Activated effector memory CD4-positive, alpha-beta T cell treated with Interleukin-2 at 50 U/mL for 16 hours (primary cell): ENCODE measurements at places on chromosomes 13 and 19.

- DNase-seq: no peak
These were observed 61.0 kb downstream of the EDNRB start for GRCh38 chr13:77857531-77858209.

DNA sequence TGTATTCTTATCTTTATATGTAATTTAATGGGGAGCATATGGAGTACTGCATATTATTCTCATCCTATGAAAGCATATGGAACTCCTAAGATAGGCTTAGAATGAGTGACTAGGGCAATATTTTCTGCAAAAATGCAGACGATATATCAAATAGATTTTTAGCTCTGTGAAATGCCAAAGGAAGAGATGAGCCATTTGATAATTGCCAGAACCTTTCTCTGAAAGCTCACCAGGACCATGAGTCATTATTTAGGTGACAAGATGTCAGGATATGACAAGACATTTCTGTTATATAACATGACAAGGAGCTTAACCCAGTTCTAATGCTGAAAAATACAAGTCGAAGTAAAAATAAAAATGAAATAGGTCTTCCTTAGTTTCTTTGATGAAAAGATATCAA is 145.0 kb downstream of the SLITRK6 start:
- DNase-seq: no peak

DNA sequence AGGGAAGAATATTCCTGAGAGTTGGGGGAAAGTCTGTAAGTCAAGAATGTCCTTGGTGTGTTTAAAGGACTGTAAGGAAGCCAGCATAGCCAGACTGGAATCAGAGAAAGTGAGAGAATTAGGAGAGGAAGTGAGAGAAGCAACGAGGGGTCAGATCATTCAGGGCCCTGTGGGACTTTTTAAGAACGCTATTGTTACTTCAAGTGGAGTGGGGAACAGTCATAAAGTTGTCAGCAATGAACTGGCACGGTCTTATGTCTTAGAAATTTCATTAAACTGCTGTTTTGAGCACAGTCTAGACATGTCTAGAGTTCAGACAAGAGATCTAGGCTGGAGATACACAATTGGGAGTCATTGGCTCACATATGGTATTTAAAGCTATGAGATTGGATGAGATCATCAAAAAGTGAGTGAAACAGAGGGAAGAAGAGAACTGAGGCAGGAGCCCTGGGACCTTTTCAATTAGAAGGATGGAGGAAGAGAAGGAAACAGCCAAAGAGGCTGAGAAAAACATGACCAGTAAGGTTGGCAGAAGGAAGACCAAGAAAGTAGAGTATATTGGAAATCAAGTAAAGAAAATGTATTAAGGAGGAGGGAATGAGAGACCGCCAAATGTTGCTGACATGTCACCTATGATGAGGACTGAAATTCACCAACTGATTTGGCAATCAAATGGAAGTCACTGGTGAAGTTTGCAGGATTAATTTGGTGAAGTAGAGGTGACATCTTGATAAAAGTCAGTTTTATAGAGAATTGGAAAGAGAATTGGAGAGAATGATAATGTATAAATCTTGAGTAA is 263.5 kb downstream of the GPC5 start:
- DNase-seq: no peak

- no peak for DNase-seq
These were observed 45.0 kb upstream of the IL17D start for GRCh38 chr13:20658451-20659040.

- no peak for DNase-seq
These were observed 34.4 kb downstream of the WDFY2 start for GRCh38 chr13:51618626-51619025.

GRCh38 chr13:43389983-43390382 is 366.6 kb downstream of the DNAJC15 start:
- no peak for DNase-seq

DNA sequence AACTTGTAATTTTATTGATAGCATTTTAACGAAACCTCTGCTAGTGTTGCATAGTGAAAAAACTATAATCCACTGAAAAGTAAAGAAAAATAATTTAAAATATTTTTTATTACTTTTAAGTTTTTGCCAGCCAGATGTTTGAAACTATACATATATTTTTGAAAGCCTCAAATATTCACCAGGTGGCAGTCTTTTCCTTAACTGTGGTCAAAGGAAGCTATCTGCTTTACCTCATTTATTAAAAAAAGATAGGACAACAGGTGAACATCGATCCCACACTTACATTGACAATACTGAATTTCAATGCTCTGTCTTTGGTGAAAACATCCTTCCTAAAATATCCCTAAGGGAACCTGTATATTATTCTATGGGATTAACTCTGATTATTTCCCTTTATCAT is 100.5 kb downstream of the TRPC4 start:
- DNase-seq: no peak

- DNase-seq: no peak
These were observed 3.5 kb upstream of the ATP11A start for GRCh38 chr13:112686364-112686763.

GRCh38 chr19:40663695-40664692 is 26.5 kb downstream of the NUMBL start:
- DNase-seq: no peak

DNA sequence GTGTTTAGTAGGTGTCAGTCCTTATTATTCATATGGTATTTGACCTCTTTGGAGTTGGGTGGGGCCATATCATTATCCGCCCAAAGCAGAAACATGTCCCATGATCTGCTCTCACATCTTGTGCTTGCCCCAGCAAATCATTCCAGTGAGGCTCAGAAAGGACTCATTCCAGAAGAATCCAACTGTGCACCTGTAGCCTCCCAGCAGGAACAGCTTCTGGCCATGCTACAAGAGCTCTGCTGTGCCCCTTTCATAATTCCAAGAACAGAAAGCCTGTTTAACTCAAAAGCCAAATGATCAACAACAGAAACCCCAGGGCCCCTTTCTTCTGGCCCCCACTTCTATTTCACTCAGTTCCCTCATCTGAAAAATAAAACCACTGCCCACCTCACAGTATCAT is 673.1 kb downstream of the DIAPH3 start:
- no peak for DNase-seq

- DNase-seq: no peak
These were observed 256 bp downstream of the MICOS13 start for GRCh38 chr19:5680084-5680436.

DNA sequence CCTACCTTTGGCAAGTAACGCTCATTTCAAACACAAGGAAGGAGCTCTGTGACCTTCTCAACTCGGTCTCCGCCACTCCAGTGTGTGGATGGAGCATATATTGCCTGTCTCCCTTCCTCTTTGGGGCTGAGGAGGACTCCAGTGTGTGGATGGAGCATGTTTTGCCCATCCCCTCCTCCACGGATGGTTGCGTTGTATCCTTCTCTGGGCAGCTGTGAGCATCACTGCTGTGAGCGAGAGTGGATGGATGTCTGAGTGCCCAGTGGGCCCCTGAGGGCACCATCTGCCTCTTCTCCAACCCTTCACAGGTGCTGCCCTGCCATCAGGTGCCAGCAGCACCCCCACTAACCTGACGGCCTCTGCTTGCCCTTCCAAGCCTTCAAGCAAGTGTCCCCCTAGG is 186.2 kb downstream of the TEX29 start:
- no peak for DNase-seq

DNA sequence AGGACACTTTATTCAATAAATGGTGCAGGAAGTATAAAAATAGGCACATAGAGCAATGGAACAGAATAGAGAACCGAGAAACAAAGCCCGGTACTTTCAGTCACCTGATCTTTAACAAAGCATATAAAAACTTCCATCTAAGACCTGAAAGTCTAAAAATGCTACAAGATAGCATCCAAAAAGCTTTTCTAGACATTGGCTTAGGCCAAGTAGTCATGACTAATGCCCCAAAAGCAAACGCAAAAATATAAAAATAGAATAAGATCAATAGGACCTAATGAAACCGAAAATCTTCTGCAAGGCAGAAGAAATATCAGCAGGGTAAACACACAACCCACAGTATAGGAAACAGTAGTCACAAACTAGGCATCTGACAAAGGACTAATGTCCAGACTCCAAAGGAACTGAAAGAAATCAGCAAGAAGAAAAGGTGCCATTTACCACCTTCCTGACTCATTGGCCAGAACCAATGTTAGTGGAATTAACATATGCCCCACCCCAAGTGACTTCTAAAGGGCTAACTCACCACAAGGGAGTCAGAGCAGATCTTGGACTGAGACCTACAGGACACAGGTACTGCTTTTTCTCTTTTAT is 40.8 kb upstream of the CEACAM21 start:
- no peak for DNase-seq

DNA sequence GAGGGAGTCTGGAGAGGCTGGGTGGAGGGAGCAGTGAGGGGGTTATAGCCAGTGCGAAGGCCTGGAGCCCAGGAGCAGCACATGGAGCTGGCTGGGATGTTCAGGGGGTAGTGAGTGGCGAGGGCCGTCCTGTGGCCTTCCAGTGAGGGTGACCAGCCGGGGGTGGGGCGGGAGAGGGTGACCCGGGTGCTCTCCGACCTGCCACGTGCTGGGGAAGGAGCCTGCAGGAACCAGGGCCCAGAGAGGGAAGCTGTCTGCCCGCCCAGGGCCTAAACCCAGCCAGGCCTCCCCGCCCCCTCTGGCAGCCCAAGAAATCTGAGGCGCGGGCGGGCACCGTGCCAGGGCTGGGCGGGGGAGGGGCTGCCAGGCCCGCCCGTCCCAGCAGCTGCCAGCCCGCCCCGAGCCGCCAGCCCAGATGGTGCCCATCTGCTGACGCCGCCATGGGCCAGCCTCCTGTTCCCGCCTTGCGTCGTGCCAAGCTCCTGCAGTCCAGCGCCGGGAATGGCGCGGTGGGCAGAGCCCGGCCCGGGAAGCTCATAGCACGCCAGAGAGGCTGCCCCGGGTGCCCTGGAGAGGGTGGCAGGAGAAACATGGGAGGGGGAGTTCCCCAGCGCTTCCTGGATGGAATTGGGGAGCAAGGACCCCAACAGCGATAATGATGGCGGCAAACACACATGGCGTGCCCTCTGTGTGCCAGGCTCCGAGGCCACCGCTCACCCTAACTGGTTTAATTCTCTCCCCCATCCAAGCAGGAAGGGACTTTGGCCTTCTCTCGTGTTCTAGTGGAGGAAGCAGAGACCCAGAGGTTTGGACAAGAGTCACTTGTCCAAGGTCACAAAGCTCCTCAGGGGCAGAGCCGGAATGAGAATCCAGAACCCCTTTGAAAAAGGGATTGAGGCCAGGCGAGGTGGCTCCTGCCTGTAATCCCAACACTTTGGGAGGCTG is 21.5 kb downstream of the NFIC start:
- DNase-seq: no peak

DNA sequence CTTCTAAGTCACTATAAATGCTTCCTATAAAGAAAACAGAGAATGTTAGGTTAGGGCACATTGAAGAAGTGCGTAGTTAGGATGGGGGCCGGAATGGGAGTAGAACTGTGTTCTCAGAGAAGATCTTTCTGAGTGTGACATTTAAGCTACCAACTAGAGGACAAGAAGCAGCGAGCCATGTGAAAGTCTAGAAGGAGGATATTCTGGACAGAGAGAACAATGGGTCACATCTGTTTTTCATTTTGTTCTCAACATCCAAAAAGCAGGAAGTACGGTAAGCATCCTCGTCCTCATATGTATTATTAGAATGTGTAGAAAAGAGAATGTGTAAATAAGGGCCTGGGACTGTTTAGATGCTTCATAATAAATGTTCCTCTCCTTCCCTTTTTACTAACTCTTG is 44.5 kb upstream of the PARP4 start:
- no peak for DNase-seq

- no peak for DNase-seq
These were observed 4.6 kb upstream of the PLAUR start for GRCh38 chr19:43674596-43674995.

DNA sequence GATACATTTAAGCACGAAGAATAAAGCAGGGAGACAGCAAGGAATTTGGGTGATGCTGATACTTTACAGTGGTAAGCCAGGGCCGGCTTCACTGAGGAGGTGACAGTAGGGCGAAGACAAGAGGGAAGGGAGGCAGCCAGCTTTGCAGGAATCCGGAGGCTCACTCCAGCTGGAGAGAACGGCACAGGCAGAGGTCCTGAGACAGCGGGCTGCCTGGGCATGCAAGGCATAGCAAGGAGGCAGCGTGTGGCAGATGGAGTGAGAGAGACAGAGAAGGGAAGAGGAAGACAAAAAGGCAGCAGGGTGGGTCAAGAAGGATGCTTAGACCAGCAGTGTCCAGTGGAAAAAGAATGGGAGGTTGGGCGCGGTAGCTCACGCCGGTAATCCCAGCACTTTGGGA is 83.2 kb upstream of the WASF3 start:
- DNase-seq: no peak

GRCh38 chr19:1663852-1664251 is 11.4 kb upstream of the TCF3 start:
- no peak for DNase-seq

DNA sequence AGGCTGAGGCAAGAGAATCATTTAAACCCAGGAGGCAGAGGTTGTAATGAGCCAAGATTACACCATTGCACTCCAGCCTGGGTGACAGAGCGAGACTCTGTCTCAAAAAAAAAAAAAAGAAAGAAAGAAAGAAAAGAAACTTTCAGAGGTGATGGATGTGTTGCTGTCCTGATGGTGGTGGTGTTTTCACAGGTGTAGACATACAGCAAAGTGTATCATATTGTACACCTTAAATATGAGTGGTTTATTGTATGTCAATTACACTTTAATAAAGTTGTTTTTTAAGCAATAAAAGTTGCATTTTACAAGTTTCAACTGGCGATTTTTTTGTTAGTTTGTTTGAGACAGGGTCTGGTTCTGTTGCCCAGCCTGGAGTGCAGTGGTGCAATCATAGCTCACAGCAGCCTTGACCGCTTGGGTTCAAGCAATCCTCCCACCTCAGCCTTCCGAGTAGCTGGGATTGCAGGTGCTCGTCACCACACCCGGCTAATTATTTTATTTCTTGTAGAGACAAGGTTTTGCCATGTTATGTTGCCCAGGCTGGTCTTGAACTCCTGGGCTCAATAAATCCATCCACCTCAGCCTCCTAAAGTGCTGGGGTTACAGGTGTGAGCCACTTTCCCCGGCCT is 13.5 kb upstream of the INSR start:
- no peak for DNase-seq

DNA sequence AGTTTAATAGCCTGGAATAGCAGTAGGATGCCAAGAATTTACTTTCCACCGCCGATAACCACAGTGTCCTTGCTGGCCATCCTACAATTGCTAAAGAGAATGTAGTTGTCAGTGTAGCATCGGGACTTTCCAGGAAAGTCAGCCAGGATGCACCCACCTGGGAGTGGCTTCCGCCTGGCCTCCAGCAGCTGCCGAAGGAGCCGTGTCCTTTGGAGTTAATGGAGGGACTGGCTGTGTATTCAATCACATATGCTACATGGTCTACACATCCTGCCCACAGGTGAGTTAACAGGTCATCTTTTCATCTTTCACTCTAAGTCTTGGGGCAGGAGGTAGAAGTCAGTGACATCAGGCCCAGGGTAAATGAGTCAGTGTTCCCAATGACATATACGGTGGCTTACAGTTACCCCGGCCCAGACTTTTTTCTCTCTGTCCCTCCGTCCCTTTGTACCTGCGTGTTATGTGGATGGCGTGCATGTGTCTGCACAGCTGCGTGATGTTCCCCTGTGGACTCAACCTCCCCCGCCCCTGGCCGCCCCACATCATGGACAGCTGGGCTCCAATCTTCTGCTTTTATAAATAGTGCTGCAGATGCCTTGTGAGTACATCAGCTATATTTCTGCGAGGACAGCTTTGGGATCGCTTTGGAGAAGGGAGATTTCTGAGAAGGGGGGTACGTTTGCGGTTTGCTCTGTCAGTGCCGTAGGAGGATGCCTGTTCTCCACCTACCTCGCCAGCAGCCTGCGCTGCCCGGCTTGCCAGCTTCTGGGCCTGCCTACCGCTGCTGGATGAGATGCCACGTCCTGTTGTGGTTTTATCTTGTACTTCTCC is 63.1 kb downstream of the ATP11A start:
- no peak for DNase-seq
